ENCODE measurements at places on chromosomes 1 and 21.

DNA sequence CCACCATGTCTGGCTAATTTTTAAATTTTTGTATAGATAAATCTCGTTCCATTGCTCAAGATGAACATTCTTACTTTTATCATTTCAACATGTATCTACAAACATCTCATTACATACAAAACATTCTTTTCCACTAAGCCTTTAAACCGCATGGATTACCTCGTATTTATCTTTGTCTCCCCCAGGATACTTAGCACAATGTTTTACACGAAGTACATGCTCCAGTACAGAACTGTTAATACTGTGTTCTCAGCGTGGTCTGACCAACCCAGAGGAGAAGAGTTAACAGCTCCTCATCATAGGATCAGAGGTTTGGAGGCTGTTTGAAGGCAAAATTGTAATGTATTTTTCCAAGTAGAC, 7.4 kb downstream of the PIK3C2B start:
- no peak for DNase-seq

DNA sequence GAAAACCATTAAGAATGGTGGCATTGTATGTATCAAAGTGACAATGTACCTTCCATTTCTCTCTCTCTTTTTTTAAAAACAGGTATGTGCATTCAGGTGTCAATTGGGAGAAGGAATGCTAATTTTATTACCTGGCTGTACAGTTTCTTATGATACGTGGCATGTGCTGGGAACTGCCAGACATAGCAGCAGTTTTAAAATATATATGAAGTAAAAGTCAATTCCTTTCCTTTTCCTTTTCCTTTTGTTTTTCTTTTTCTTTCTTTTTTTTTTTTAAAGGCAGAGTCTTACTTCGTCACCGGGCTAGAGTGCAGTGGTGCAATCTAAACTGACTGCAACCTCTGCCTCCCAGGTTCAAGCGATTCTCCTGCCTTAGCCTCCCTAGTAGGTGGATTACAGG, 37.0 kb downstream of the SPEN start:
- DNase-seq, result no peak

DNA sequence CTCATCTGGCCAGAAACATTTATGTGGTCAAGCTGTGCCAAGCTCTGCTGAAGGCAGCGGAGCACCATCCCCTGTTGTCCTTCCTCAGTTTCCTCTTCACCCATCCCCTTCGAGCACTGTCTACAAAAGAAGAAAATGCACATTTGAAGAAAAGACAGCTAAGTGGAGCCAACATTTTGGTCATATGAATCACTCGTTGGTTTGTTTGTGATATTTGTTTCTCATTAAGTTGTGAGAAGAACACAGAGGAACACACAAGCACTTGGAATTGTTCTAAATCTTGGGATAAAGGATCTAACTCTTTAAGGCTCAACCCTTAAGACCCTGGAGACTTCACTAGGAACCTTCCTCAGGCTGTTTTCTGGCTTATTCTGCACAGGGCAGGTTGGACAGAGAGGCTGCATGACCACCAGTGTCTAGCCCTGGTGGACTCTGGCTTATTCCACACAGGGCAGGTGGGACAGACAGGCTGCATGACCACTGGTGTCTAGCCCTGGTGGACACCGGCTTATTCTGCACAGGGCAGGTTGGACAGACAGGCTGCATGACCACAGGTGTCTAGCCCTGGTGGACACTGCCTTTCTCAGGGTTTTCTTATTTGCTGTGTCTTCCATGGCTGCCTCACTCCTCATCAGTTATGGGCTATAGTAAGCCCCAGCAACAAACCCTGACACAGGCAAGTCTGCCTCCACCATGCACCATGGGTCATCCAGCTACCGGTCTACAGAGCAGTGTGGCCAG, 35.3 kb upstream of the COL6A2 start:
- no peak for DNase-seq

- DNase-seq, result no peak
These were observed 92.1 kb upstream of the IPO9 start for GRCh38 chr1:201736707-201737320.

- no peak for DNase-seq
These were observed 26.2 kb downstream of the ZMYND12 start for GRCh38 chr1:42429603-42430002.

- no peak for DNase-seq
These were observed 26.6 kb downstream of the FAM151A start for GRCh38 chr1:54596756-54597155.

GRCh38 chr1:9084906-9085305, 15.5 kb upstream of the SLC2A5 start:
- DNase-seq, result peak; percentile 37

DNA sequence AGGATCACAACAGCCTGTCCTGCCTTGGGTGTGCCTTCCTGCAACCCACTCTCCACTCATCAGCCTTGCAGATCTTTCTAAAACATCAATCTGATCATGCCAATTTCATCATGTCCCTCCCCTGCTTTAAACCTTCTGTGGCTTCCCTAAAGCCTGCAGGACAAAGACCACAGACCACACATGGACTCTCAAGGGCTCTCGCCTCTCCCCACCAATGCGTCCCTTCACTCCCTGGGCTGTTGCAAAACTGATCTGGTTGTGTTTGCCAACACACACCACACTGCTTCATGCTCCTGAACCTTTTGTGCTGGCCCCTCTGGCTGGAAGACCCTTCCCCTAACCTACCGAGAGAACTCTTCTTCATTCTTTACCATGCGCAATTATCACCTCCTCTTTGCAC, 72.4 kb downstream of the ITPKB start:
- DNase-seq, result no peak

GRCh38 chr1:7575041-7575400, 196.1 kb upstream of the VAMP3 start:
- no peak for DNase-seq

DNA sequence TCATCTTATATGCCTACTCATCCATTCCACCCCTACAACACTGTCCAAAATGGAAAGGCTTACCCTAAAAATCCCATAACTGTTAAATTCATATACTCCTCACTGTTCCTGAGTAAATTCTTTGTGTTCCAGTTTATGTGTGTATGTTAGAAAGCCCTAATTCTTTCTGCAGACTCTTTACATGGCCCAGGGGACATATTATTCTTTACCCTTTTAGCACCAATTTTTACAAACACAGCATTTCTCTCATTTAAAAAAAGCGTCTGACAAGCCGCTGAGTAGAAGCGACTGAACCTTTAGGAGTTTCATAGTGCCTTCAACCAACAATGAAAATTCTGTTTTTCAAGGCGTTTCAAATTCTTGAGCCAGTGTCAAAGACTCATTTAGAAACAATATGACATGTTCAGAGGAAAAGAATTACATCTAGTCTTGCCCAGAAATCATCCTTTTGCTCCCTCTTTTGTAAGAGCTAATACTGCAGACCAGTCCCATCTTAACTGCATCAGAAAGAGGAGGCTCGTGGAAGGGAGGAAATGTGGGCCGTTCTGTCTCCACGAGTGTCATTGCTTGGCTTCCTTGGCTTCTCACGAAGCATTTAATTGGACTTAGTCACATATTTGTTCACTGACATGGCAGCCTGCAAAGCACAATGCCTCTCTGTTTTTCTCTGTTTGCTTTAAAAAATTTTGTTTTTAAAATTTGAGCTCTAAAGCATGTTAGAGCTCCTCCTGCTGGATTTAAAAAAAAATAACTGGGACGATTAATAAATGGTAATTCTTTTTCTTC, 21.3 kb upstream of the C1orf105 start:
- peak; percentile 94 for DNase-seq

GRCh38 chr1:213962508-213962907, 25.3 kb upstream of the PROX1 start:
- DNase-seq, result no peak

DNA sequence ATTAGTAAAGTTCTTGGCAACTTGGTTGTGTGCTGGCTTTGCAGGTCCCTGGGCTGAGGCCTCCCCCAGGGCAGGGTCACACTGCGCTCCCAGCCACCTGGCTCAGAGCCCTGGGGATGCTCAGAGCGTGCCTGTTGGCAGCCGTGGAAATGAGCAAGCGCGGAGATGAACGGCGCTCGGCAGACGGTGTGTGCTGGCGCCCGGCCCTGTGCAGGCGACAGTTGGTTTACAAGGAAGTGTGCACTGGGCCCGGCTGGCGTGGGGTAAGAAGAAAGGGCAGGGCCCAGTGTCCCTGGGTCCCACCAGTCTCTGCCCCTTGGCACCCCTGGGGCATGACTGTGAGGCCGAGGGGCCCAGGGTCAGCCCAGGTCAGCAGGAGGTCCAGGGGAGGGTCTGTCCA, 25.7 kb upstream of the PEX10 start:
- no peak for DNase-seq

DNA sequence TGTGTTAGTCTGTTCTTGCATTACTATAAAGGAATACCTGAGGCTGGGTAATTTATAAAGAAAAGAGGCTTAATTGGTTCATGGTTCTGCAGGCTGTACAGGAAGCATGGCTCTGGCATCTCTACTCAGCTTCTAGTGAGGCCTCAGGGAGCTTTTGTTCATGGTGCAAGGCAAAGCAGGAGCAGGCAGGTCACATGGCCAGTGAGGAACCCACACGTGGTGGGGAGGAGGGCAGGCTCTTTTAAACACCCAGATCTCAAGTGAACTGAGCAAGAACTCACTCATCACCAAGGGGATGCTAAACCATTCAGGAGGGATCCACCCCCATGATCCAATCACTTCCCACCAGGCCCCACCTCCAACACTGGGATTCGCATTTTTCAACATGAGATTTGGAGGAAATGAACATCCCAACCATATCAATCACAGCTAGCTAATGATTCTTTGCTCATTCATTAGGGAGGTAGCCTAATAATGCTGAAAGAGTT, 51.4 kb upstream of the RAP1A start:
- DNase-seq, result no peak

DNA sequence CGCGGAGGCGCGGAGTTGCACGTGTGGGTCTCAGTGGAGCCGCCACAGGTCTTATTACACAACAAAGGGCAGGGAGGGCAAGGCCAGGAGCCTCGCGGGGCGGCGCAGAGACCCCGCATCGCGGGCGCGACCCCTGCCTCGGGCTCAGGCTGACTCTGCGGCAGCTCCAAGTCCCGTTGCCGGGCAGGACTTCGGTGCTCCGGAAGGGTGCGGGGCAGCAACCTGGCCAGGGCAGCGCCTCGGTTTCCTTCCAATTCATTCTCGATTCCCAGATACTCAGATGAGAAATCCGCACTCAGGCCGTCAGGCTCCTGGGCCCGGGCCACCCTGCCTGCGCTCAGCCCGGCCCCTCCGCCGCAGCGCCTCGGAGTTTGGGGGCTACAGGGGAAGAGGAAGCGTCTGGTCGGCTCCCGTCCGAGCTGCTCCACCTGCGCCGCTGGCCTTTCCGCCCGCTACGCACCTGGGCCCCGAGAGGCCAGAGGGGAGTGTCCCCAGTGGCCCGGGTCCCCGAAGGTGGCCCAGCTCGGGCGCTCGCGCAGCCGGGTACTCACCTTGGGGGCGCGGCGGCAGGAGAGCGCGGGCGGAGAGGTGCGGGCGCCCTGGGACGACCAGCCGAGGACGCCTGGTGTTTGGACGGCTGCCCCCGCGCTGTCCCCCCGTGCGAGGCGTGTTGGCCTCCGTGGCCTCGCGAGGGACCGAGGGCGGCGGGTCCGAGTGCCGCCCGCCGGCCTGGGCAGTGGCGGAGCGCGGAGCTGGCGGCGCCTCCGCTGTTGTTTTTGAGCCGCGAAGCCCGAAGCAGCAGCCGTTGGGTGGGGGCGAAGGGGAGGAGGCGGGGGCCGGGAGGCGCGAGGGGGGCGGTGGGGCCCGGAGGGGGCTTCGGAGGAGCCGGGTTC, 1.1 kb upstream of the PRDM16 start:
- DNase-seq, result no peak

DNA sequence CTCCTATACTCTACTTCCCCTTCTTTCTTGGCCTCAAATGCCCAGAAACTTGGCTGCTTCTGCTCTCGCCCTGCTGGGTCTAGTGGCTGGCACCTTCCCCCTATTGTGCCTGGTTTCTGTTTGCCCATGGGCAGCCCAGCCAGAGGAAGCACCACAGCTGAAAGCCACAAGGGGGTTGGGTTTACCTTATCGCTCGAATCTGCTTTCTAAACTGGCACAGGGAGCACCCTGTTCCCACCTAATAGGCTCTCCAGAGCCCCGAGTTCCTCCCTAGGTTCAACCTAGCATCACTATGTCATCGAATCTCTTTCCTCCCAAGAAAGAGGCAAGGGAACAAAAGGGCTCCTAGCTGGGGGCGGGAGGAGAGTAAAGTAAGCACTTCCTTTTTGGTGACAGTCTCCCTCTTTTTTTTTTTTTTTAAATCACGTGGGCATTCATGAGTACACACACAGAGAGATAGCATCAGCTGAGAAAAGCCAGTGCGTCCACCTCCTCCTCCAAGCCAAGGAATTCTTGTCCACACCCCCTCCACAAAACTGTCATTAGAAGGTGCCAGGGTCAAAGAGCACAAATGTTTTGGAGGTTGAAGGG, 72.8 kb downstream of the PLEKHA6 start:
- DNase-seq, result peak; percentile 21

DNA sequence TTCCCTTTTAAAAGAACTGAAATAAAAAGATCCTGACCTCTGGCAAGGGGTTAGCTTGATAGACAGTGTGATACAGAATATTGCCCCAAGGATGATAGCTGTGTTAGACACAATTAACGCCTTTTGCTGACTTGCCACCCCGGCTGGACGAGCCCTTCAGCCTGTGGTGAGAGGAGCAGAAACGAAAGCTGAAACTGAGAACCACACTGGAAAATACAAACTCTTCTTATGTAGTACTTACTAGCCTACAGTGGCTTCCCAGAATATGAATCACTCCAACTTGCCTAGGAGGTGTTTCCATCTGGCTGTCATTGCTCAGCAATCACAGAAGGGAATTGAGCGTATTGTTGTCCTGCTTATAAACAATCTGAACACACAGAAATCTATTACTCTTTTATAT, 22.9 kb downstream of the SAMSN1 start:
- DNase-seq, result no peak

GRCh38 chr1:8435569-8436071, 117.7 kb downstream of the SLC45A1 start:
- DNase-seq, result peak; percentile 19

- DNase-seq, result no peak
These were observed 22.1 kb downstream of the PTPRU start for GRCh38 chr1:29258189-29258975.

- DNase-seq, result no peak
These were observed 253.0 kb downstream of the GPR52 start for GRCh38 chr1:174700775-174701174.

DNA sequence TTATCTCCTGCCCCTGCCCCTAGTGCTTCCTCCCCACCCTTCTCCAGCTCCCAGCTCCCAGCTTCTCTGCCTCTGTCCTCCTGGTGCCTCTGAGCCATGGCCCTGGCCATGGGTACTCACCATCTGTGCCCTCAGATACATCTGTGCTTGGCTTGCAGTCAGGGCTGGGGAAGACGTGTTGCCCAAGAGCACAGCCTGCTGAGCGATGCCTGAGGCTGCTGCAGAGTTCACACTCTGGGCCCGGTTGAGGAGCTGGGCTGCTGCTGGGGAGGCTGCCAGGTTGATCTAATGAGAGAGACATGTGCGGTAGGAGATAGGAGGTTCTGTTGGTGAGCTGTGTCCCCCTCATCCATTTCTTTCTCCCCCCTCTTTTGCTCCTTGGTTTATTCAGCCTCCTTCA, 49.4 kb upstream of the A3GALT2 start:
- no peak for DNase-seq
